ENCODE measurements at places on chromosomes 2 and 18. TPM values are rescaled to one million over a fixed set of nuclear protein-coding genes. Genes with fewer than 3 reads are reported as not detected.

PDE11A gene
- 0.26 TPM for polyA plus RNA-seq

GAL3ST2 gene
- 0.16 TPM for polyA plus RNA-seq

SLC30A3 gene
- 1.3 TPM for polyA plus RNA-seq

ALPG gene
- not detected for polyA plus RNA-seq

SOWAHC gene
- 3.8 TPM for polyA plus RNA-seq

PER2 gene
- polyA plus RNA-seq: 1.3 TPM

SERPINB5 gene
- not detected for polyA plus RNA-seq

RBM43 gene
- polyA plus RNA-seq: 5.7 TPM

CCDC141 gene
- polyA plus RNA-seq: 0.40 TPM

CLEC4F gene
- not detected for polyA plus RNA-seq

GKN1 gene
- polyA plus RNA-seq: 0.68 TPM

FSIP2 gene
- polyA plus RNA-seq: 0.47 TPM

UGGT1 gene
- 45.2 TPM for polyA plus RNA-seq

RND3 gene
- 37.7 TPM for polyA plus RNA-seq

SMYD1 gene
- not detected for polyA plus RNA-seq

PPIG gene
- 83.4 TPM for polyA plus RNA-seq

MRPL19 gene
- 20.1 TPM for polyA plus RNA-seq

GPBAR1 gene
- polyA plus RNA-seq: 2.1 TPM

MARCO gene
- polyA plus RNA-seq: 8.7 TPM

NEB gene
- 3.0 TPM for polyA plus RNA-seq

ZBTB7C gene
- 5.2 TPM for polyA plus RNA-seq

NRP2 gene
- 27.6 TPM for polyA plus RNA-seq

UGT1A10 gene
- not detected for polyA plus RNA-seq

MFSD2B gene
- polyA plus RNA-seq: 0.16 TPM

RFX8 gene
- polyA plus RNA-seq: 0.71 TPM

LHCGR gene
- 4.3 TPM for polyA plus RNA-seq

G6PC2 gene
- polyA plus RNA-seq: not detected

COL4A3 gene
- 35.1 TPM for polyA plus RNA-seq

RESP18 gene
- polyA plus RNA-seq: not detected

PLEK gene
- polyA plus RNA-seq: 5.2 TPM
